ENCODE measurements at places on chromosomes 5 and 9.

GRCh38 chr9:130271473-130271872 is 5.9 kb downstream of the HMCN2 start:
- no peak for DNase-seq

GRCh38 chr9:132404228-132404881 is 2.3 kb downstream of the TTF1 start:
- DNase-seq: no peak

- no peak for DNase-seq
These were observed 204.1 kb downstream of the ARRDC3 start for GRCh38 chr5:91179018-91179417.

DNA sequence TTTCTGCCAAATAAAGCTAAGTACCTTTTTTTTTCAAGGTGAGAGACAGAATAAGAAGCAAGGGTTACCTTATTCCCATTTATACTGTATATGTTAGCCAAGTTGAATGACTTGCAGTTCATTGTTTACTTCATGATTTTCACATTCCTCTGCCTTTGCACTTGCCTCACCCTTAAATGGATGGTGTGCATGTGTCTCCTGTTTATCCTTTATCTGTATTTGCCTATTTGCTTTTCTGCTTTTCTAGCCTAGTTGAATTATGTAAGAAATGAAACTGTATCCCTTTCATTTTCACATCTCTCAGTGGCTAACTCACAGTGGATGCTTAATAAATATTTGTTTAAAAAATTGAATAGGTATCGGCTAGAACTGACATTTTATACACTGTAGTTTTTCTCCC is 200.8 kb upstream of the ST8SIA4 start:
- DNase-seq: no peak

DNA sequence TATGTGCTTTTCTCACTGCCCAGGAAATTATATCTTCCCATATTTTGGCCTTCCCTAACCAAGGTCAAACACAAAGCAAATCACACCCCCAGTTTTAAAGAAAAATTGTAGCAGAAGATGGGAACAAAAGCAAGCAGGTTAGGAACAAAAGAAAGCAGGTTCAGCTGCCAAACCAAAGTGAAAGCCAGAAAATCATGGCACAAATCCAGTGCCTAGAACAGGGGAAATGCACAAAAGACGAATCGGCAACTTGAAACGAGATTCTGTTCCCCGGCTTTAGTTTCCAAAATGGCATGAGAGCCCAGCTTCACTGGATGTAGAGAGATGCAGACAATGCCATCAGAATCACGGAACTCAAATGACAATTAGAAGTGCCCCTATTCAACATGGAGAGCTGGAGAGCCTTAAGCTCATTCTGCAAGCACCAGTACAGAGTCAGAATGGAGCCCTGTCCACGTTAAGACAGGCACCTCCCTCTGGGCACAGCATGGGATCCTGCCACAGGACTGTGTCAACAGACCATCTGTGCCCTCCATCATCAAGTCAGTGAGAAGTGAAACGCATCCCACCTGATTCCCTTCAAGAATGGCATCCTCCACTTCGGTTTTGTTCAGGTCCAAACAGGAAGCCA is 13.8 kb downstream of the DNAH5 start:
- peak; percentile 88 for DNase-seq

DNA sequence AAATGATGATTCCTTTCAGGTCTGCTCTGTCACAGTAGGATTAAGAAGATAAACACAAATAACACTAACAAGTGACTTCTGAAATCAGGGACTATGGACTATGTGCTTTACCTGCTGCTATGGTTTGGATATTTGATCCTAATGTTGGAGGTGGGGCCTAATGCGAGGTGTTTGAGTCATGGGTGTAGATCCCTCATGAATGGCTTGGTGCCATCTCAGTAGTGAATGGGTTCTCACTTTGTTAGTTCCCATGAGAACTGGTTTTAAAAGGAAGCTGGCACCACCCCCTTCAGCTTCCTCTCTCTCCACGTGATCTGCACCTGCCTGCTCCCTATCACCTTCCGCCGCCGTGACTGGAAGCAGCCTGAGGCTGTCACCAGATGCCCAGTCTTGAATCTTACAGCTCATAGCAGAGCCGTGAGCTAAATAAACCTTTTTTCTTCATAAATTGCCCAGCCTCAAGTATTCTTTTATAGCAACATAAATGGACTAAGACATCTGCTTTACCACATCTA is 3.3 kb downstream of the PPIC start:
- no peak for DNase-seq

DNA sequence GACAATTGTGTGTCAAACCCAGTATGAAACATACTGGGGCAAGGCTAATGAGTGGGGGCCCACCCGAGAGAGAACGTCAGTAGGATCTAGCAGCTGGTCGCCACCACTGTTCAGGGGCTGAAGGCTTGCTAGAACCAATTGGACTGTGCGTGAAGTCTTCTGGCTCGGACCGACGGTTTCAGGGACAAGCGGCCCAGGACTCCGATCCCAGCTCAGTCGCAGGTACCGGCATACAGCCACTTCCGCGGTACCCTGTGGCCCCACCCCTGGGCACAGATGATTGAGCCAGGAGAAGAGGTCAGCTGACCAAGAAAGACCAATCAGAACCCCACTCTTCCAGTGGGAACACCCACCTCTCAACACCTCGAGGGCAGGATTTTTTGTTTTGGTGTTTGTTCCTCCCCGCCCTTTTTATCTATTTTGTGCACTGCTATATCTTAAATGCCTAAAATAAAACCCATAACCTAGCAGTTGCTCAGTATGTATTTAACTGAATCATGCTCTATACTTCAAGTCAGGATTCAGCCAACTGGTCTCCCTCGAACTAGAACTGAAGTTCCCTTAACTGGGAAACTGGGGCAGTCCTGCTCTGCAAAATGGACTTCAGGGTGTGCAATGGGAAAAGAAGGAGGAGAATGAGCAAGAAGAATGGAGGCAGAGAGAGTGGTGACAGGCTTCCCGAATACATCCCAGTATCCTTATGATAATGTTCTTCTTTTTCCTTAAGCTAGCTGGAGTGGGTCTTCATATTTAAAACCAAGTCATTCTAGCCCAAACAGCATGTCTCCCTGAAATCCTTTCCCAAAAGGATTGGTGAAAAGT is 21.1 kb upstream of the CPEB4 start:
- no peak for DNase-seq
